Colonic mucosa (tissue), 4 donors: ENCODE measurements at places on chromosomes 2 and 18.

- no peak for DNase-seq
Measured at GRCh38 chr2:3034856-3035255, 342.8 kb downstream of the EIPR1 start.

GRCh38 chr2:85329181-85329651 is 1.4 kb upstream of the TGOLN2 start:
- DNase-seq, result no peak

GRCh38 chr2:170243898-170244297 is 66.0 kb downstream of the MYO3B start:
- DNase-seq, result no peak

GRCh38 chr2:205708231-205708631 is 25.9 kb downstream of the NRP2 start:
- no peak for DNase-seq

DNA sequence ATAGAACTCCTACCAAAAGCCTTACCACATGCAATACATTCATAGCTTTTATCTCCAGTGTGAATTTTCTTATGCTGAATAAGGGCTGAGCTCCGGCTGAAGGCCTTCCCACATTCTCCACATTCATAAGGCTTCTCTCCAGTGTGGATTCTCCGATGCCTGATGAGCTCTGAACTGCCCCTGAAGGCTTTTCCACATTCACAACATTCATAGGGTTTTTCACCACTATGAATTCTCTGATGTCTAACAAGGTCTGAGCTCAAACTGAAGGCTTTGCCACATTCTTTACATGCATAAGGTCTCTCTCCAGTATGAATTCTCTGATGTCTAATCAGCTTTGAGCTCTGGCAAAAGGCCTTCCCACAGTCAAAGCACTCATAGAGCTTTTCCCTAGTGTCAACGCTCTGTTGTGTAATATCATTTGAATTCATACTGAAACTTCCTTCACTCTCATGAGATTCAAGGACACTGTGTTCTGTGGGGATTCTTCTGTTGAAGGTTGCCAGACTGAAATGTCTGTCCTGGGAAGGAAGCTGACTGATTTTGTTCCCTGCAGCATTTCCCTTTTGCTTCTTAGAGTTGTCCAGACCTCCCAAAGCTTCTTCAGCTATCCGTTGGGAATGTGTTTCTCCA is 12.9 kb downstream of the ZNF397 start:
- DNase-seq, result no peak
